Femur (tissue), 1 donor: ENCODE measurements at places on chromosomes 4 and X.

DNA sequence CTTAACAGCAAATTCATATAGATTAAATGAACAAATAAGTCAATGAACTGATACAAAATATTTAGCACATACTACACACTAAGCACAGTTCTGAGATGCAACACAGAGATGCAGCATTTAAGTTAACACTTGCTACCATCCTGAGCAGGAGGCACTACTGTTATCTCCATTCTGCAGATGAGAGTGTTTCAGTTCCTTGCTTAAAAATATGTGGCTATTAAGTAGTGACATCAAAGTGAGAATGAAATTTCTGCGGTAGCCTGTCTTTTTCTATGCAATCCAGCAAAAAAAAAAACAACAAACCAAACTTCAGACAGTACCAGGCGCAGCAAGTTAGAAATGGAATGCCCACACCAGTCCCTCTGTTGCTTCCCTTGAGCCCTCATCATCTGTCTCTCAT, 90.8 kb downstream of the SHISA3 start:
- no peak for DNase-seq

- DNase-seq: no peak
These were observed 9.4 kb upstream of the RASL11B start for GRCh38 chr4:52852711-52853110.

- no peak for DNase-seq
These were observed 69.6 kb upstream of the PCDH18 start for GRCh38 chr4:137601934-137602333.

DNA sequence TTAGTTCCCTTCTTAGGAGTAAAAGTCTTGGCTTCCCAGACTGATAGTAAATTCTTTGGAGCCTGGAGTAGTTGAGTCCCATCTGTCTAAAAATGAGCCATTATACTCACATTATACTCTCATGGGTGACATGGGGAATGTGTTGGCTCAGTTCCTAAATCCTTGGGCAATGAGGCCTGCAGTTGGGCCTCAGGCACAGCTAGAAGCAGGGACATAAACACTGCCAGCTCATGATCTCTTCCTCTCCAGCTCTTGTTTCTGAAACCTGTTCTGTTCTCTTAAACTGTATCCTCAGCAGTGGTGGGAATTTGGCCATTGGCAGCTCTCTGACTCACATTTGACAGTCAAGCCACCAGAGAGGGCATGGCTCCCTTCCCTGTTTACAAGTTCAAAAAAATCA, 212.5 kb downstream of the SPATA18 start:
- DNase-seq: no peak

DNA sequence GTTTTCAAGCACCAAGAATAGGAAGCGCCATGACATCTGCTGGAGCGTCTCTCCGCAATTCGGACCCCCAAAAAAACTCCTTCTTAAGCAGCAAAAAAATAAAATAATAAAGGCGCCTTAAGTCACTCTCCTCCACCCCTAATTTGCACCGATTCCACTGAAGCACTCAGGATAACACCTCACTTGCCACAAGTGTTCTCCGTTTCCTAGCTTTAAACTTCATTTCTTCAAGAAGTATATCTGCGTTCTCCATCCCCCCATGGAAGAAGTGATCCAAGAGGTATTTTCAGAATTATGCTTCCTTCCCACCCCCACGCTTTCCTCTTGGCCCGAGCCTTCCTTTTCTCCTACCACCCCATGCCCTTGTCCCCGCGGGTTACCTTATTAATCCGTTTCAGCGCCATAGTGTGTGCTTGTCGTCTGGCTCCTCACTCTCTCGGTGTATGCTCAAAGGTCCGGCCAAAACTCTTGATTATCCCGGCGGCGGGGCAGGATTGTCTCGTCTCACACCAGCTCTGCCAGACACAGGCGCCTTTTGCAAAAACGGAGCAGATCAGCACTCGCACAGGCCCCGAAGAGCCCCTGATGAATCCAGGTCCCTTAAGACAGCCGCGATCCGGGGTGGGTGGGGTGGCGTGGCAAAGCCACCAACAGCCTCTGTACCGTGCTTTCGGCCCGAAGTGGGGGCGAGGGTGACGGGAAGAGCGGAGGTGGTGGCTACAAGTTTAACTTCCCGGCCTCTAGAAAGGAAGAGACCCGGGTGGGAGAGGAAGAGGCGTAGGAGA, 1.1 kb downstream of the UBE2D3 start:
- no peak for DNase-seq
